ENCODE measurements at places on chromosomes 1 and 21.

GRCh38 chr1:36151845-36152203 is 2.5 kb upstream of the TRAPPC3 start:
- DNase-seq: no peak

- DNase-seq: no peak
Observed at GRCh38 chr1:226402739-226403165, 5.1 kb downstream of the PARP1 start.

DNA sequence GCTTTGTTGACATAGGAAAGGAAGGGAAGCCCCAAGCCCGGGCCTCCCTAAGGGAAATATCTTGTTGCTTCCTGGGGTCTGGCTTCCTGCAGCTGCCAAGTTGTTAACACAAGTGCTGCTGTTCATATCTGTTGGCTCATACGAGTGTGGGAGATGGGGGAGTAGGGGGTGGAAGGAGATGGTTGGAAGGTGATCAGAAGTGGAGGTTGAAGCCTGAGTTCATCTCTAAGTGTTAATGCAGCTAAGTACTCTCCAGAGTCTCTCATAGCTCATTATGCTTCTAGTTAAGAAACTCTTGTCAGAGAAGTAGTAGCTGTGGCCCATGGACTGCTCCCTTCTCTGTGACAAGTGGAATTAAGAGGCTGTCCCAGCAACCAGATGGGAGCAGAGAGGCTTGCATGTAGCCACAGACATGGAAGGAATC is 319.2 kb upstream of the SPAG17 start:
- DNase-seq: no peak

- no peak for DNase-seq
Observed at GRCh38 chr1:2505461-2505994, 20.9 kb downstream of the PANK4 start.

DNA sequence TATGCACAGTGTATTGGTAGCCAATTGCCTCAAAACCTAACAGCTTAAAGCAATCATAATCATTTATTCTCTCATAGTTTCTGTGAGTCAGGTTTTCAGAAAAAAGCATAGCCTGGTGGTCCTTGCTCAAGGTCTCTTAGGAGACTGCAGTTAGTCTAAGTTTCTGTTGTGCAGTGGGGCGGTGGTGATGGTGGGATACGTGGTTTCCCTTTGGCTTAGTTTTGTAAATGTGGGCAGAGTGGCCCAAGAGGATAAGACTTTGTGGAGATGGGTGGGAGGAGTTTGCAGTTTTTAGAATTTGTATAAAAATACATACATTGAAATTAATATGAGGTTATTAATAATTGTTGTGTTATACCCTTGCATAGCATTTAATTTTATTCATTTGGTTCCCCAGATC is 68.6 kb downstream of the NOS1AP start:
- DNase-seq: no peak

DNA sequence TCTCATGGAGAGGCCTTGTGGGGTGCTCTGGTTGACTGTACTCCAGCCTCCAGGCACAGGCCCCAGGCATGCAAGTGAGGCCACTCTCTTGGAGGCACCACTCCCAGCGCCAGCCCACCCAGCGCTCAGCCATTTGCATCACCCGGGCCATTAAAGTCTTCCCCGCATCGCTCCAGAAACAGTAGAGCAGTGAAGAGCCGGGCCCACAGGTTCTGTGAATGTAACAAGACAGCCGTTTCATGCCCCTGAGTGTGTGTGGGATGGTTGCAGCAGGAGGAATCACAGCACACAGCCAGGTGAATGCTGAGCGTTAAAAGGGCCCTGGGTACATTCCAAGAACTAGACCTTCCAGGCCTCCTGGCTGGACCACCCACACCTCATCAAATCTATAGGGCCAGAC is 19.0 kb upstream of the CD2 start:
- DNase-seq: no peak

GRCh38 chr1:194045416-194045815 is 859.0 kb upstream of the B3GALT2 start:
- DNase-seq: no peak

DNA sequence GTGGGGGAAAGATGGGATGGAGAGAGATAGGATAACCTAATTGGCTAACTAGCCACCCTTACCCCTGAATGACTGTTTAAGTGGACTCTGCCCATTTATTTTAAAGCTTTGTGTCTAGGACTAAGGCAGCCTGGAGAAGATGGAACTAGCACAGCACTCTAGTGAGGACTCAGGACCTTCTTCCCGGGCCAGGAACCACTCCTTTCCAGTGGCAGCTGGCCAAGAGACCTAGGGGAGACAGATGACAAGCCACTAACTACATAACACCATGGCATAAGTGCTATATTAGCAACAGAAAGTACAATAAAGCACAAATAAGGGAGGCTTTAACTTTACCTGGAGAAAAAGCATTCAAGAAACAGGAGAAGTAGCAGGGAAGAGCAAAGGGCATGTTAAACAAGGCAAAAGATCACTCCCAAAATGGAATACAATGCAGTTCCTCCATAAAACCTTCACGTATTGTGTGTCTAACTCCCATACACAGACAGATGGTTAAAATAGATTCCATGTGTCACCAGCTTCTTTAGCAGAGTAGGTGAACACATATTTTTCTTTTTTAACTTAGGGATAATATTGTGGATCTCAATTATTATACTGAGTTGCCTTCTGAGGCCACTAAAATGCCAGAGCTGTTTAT is 20.6 kb downstream of the CLCA1 start:
- no peak for DNase-seq

DNA sequence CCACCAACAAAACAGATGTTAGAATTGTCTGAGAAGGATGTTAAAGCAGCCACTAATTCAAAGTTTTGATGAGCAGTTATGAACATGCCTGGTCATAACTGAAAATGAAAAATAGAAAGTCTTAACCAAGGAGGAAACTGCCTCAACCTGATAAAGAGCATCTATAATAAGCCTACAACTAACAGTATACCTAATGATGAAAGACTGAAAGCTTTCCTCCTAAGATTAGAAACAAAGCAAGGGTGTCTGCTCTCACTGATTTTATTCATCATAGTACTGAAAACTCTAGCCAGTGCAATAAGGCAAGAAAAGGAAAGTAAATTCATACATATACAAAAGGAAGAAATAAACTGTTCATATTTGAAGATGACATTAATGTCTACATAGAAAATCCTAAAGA is 82.0 kb downstream of the KCNK1 start:
- no peak for DNase-seq

GRCh38 chr1:29383746-29384371 is 147.5 kb downstream of the PTPRU start:
- no peak for DNase-seq

- no peak for DNase-seq
Observed at GRCh38 chr1:29967261-29967660, 730.9 kb downstream of the PTPRU start.

GRCh38 chr1:214568328-214568727 is 16.9 kb upstream of the PTPN14 start:
- no peak for DNase-seq

DNA sequence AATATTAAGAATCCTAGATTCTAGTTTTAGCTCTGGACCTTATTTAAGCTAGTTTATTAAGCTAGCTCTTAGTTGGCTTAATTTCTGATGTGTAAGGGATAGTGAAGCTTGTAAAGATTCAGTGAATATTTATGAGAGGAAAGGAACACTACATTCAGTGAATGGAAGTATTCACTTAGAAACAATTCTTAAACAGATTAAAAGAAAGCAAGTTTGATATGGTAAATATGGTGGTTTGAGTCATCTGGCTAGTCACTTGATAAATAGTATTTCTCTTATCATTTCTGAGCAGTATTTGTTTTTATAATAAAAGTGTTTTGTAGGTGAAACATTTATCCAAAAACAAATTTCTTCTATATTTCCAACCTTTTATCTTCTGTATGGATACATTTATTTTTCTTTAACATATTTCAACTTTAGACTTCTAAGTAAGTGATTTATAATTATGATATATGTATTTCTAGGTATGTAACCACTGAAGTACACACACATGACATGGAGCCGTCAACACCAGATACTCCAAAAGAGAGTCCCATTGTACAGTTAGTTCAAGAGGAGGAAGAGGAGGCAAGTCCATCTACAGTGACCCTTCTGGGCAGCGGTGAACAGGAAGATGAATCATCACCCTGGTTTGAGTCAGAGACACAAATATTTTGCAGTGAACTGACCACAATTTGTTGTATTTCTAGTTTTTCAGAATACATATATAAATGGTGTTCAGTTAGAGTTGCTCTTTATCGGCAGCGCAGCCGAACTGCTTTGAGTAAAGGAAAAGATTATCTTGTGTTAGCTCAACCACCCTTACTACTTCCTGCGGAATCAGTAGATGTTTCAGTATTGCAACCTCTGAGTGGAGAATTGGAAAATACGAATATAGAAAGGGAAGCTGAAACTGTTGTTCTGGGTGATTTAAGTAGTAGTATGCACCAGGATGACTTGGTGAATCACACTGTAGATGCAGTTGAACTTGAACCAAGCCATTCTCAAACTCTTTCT is 55.6 kb downstream of the SUCO start:
- no peak for DNase-seq

- DNase-seq: no peak
Observed at GRCh38 chr1:99772809-99773208, 6.4 kb upstream of the FRRS1 start.

DNA sequence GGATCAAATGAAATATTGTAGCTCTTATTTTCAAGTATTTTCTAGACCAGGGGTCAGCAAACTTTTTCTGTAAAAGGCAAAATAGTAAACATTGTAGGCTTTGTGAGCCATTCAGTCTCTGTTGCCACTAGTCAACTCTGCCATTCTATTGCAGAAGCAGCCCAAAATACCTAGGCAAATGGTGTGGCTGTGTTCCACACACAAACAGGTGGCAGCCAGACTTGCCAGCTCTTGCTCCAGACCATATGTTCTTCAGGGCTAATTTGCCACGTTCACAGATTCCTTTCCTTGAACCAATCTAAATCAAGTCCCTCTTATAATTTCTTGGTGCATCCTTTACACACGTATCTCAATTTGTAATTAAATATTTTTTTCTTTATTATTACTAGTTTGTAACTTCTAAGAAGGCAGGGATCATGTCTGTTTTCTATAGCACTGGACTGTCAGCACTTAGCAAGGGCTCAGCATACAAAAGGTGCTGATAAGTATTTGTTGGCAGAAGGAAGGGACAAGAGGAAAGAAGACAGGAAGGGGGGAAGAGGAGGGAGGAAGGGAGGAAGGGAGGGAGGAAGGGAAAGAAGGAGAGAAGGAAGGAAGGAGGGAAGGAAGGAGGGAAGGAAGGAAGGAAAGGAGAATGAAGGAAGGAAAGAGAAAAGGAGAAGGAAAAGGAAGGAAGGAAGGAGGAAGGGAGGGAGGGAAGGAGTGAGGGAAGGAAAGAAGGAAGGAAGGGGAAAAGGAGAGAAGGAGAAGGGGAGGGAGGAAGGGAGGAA is 106.5 kb upstream of the EDEM3 start:
- DNase-seq: no peak

DNA sequence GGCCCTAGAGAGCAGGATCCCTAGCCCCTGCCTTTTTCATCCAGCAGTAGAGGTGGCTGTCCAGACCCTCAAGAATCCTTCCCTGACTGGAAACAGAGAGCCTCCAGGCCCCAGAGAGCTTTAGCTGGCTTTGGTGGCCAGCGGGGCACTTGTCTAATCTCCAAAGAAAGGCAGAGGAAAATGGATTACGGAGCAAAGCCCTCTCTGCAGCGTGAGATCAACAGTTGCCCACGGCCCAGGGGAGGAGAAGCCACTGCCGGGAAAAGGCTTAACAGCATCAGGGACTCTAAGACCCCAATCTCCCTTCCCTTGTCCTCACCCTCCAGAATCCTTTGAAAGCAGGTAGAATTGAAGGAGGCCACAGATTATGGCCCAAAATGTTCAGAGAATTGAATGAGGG is 35.8 kb upstream of the GRIK3 start:
- no peak for DNase-seq

DNA sequence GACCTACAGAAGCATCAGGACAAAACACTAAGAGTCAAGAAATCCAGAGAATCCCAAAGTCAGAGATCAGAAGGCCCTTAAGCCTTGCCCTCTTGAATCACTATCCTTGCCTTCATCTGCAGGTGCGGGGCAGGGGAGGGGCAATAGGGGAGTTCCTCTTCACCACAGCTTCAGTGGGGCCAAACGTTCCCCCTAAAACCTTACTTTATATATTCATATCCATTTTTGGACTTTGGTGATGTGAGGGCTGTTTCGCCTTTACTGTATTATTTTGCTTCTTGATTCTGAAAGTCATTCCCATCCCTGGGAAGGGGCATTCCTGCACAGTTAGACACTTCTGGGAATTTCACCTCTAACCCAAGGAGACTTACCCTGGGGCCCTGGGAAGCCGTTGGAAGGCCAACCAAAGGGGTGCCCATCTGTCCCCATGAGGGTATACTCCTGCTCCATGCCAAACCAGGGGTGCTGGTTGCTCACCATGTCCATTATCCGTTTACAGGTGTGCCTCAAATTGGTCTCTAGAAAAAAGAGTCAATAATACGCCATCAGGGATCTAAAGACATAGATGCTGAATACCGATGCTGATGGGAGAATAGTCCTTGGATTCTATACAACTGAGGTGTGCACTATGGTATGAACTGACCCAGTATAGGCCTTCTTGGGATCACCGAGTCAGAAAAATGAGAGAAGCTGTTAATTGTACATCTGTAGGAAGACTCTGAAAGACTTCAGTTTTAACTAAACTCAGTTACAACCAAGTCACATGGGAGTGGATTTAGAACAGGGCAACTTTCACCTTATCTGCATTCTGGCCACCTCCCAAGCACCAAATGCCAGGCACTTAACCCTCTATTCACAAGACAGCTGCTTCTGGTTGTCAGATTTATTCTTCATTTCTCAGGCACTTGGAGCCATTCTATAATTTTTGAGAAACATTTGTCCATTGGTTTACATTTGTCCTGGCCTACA is 5.4 kb downstream of the GLUL start:
- DNase-seq: peak; percentile 57

- DNase-seq: no peak
Observed at GRCh38 chr21:39575775-39576174, 37.0 kb upstream of the B3GALT5 start.

DNA sequence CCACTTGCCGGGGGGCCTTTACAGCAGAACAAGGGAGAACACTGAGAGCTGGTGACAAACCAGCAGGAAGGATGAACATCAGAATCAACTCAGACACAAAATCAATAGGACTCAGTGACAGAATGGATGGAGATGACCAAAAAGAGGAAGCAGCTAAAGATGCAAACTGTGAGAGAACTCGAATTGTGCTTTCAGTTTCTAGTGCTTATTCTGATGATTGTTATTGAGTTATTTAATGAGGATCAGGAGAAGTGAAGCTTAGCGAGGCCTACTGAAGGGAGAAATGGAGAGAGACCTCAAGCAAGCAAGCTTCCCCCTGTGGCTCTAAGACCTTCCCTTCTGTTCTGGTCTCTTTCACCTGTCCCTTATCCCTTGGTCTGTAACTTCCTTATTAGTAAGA is 30.3 kb upstream of the TMEM125 start:
- no peak for DNase-seq

DNA sequence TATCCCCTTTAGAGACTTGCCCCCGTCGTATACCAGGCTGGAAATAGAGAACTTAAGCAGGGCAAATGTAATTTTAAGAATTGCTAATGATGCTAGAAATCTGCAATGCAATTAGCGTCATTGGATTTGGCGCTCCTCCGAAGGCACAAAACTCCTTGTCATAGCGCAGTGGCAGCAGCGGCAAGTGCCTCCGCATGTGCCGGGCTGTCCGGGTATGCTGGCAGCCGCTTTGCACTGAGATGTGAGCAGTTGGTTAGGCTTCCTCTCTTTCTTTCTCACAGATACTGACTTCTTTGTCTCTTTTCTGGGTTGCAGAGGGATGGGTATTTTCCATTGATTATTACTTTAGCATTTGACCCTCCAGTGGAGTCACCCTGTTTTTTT is 193.4 kb upstream of the LMO4 start:
- no peak for DNase-seq
